Activated CD4-positive, alpha-beta T cell treated with anti-CD3 and anti-CD28 coated beads for 1 hour (primary cell): ENCODE measurements at places on chromosomes 6 and 20.

DNA sequence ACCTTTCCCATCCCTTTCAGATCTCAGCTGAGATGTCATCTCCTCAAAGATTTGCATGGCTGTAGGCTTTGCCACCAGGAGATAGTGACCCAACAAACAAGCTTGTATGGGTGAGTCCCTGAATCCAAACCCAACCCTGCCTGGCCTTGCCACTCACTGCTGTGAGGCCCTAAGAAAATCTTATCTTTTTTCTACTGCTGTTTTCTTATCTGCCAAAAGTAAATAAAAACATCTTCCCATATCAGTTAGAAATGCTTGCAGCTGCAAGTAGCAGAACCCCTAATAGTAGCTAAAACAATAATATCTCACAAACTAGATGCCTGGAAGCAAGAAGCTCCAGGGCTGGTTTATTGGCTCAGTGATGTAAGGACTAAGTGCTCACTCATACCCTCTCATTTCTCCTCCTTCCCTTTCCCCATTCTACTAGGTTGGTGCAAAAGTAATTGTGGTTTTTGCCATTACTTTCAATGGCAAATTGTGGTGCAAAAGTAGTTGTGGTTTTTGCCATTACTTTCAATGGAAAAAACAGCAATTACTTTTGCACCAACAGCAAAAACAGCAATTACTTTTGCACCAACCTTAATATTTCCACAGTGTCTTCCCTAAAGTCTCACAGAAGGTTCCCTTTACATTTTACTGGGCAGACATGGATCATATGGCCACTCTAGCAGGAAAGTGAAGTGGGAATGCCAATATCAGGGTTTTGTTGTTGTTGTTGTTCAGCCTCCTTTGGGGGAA lies 56.7 kb upstream of the PSMF1 start:
- DNase-seq, result no peak

- no peak for DNase-seq
These were observed 84.0 kb downstream of the AGPAT4 start for GRCh38 chr6:161189891-161190290.

GRCh38 chr6:36788768-36789167 lies 50.5 kb downstream of the CPNE5 start:
- DNase-seq, result no peak

DNA sequence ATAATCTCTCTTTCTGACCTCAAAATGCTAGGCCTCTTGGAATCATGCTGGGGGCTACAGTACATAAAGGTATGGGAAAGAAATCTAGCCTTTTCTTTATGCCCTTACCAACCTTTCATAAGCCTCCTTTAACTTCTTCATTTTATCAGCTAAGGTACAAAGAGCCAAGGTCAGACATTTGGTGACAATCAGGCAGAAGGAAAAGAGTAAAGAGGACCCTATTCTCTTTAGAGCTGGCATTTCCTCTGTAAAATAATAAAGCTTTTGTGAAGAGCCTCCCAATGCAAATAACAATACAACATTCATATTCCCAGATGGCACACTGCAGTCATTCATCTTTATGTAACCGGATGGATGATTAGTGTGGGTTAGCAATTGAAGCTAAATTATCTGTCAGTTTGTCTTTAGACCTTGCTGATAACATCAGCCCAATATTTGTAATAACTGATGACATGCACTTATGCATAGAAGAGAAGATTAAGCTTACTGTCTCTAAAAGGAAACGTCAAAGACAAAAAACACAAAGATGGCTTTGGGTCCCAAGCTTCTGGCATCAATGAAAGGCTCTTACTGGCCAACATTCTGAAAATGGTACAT lies 163.1 kb downstream of the IBTK start:
- no peak for DNase-seq

GRCh38 chr6:67129780-67130179 lies 1422.8 kb upstream of the EYS start:
- DNase-seq, result no peak

- no peak for DNase-seq
These were observed 47.4 kb downstream of the TRMT11 start for GRCh38 chr6:126033696-126034095.

DNA sequence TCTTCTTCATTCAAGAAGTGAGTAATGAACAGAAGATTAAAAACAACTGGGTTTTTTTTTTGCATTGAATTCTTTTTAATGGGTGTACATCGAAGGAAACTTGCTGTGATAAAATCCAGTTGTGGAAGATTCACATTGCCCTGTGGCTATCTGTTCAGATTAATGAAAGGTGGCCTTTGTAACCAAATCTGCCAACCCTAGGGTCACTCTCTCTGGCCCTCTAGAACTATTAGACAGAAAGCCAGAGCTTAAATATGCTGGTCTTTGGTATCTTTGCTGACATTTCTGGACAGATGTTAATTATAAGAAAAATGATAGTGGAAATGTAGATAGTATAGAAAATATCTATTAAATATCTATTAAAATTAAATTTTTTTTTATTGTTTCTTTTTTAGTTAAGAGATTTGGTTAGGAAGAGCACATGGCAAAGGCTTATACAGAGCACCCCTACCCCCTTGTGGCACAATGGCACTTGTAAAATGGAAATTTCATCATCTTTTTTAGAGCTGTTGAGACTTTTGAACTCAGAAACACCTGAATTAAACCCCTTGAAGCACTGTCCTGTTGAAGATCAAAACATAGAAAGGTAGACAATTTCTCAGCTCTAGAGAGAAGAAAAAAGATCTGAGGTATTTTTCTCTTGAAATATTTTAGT lies 572.5 kb downstream of the PKHD1 start:
- no peak for DNase-seq

DNA sequence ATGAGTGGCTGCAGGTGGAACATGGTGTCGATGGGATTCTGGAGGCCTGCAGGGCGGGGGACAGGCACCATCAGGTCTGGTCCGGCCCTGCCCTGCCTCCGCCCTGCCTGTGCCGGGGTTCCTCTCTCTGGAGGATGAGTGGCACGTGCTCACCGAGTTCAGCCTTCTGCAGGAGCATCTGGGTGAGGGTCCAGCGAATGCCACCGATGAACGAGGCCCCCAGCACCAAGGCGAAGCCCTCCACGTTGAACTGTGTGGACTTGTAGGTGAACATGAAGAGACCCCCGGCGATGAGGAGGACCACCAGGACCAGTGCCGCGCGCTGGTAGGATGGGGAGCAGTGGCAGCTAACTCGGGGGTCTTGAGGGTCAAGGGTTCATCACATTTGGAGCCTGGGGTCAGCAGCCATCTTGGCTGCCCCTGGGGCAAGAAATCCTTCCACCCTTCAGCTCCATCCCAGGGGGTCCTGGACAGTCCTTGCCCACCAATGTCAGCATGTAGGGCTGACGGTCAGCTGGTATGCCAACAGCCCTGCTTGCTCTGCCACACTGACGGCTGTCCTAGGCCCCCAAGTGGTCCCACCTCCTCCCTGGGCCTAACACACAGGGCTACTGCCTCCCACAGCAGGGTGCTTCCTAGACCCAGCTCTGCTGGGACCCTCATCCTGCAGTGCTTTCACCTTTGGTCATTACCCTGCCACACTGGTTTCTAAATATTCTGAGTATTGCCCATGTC lies 46.8 kb upstream of the CDH22 start:
- no peak for DNase-seq

DNA sequence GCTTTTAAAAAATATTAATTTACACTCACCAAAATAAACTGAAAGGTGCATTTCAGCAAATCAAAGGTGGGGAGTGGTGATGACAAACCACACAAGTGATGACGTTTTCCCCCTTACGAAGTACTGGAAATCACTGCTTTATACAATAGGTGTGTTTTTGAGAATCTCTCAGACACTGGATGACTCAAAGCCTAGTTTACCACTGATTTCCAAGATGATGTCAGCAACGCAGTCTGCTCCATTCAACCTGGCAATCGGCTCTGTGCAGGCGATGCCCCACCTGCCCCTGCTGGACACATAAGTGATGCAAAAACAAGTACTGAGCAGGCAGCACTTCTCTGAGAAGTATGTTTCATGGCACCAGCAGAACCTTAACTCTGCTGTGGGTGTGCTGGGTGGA lies 114.4 kb downstream of the SOD2 start:
- DNase-seq, result no peak

DNA sequence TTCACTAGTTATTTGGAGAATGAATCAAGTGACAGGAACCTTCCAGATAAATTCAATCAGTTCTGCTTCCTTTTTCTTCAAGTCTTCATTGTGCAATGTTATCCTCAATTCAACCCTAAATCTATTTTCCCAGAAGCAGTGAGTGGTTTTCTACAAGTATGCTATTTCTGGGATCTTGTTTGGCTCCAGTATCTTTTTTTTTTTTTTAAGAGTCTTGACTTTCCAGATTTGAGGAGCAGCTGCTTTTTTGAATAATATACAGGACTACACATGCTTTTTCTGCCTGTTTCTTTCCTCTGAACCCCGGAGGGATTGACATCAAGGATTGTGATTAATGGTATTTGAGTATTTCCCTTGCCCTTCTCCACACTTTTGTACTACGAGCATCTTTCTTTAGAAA lies 339.2 kb upstream of the JAG1 start:
- DNase-seq, result no peak

- no peak for DNase-seq
These were observed 11.1 kb downstream of the CDH4 start for GRCh38 chr20:61263084-61263695.

- no peak for DNase-seq
These were observed 124.0 kb upstream of the STXBP5 start for GRCh38 chr6:147080225-147080624.

- DNase-seq, result no peak
These were observed 11.5 kb upstream of the EEF1A1 start for GRCh38 chr6:73532293-73532692.

DNA sequence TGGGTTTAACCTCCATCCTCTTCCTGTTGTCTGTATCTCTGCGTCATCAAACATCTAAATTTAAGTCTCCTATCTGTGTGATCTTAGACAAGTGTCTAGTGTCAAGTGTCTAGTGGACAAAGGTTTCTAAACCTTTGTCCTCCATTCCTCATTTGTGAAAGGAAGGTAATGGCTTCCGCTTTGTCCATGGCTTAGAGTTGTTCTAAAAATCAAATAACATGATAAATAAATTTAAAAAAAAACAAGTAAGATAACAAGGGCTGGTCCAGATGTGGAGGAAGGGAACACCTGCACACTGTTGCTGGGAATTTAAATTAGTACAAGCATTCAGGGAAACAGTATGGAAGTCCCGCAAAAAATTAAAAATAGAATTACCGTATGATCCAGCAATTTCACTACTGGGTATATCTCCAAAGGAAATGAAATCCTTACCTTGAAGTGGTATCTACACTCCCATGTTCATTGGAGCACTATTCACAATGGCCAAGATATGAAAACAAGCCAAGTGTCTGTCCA lies 17.6 kb upstream of the SERPINB1 start:
- DNase-seq, result no peak

DNA sequence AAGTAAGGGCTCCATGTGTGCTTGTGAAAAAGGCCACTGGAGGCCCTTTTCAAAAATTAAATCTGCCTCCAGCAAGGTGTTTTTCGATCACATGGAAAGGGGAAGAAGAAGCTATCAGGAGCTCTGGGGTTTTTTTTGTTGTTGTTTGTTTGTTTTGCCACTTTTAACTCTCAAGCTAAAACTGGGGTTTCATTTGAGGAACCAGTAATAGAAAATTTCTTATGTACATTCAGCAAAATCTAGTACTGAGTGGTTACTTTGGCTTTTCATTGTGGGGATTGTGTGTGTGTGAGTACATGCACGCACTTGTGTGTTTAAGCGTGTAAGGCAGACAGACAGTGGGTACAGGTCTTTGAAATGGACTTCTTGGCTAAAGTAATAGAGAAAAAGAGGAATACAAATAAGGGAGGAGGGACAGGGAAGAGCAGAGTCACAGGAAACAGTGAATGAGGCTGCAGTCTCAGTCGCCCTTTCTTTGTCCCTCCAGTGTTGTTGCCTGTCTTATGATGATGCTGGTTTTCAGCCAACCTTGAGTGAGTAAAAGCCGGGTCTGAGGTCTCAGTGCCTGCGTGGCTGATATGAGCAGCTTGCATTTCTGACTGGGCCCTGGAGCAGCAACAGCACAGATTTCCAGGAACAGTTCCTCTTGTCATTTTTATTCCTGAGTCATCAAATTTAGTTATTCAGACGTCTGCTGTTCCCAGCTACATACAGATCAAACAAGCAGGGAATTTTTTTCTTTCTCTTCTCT lies 26.2 kb downstream of the SLC16A10 start:
- no peak for DNase-seq

DNA sequence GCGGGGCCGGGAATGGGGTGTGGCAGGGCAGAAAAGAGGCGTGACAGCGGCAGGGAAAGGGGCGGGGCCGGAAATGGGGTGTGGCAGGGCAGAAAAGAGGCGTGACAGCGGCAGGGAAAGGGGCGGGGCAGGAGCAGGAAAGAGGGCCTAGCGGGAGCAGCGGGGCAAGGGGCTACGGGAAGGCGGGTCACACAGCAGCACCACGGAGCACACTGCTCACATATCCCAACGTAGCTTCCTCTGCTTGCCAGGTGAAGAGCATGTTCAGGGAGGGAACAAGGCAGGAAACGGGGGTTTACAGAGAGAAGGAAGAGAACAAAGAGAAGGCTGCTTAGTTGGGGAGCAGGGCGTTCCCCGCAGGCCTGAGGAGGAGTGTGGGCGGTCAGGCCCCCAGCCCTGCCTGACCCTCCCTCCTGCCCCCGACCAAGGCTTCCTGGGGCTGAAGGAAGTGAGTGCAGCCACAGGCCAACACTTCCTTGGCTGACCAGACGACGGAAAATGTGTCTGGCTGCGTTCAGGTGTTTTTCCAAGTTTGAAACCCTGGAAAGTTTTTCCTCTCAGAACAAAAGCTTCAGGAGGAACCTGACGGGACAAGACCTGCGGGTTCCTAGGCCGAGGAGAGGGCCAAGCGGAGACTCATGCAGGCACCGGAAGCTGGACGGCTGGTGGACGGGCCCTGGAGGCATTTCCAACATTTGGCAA lies 13.8 kb downstream of the UCKL1 start:
- DNase-seq, result no peak

DNA sequence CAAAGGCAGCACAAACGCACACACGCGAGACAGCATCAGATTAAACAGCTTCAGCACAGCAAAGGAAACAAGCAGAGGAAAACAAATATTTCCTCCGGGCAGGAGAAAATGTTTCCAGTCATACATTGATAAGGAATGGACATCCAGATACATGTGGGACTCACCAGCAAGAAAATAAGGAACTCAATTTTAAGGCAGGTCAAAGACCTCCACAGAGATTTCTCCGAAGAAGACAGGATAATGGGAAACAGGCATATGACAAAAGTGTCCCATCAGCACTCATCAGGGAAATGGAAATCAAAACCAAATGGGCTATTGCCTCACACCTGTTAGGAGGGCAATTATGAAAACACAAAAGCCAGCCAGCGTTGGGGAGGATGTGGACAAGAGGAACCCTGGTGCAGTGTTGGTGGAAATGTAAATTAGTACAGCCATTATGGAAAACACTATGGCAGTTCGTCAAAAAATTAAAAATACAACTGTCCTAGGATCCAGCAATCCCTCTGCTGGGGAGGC lies 9.7 kb upstream of the SLCO4A1 start:
- no peak for DNase-seq

GRCh38 chr20:50475681-50476292 lies 34.4 kb upstream of the PTPN1 start:
- no peak for DNase-seq
